ENCODE measurements at places on chromosomes 3 and 15. TPM values are rescaled to one million over a fixed set of nuclear protein-coding genes. Genes with fewer than 3 reads are reported as not detected.

Gene C3orf85
- not detected for total RNA-seq

Gene CTXND1
- total RNA-seq, result not detected

Gene CPNE9
- 4.4 TPM for total RNA-seq

DNA sequence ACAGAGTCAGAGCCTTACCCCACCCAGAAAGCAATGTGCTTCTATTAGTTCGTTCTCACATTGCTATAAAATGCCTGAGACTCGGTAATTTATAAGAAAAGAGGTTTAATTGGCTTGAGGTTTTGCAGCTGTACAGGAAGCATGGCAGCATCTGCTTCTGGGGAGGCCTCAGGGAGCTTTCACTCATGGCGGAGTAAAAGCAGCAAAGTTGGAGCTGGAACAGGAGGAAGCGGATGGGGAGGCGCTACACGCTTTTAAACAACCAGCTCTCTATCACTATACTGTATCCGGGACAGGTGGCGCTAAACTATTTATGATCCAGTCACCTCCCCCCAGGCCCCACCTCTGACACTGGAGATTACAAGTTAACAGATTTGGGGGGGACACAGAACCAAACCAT, 176.3 kb upstream of the BHLHE40 start:
- no peak for DNase-seq

GRCh38 chr3:68535782-68536181, 396.6 kb downstream of the TAFA4 start:
- no peak for DNase-seq

DNA sequence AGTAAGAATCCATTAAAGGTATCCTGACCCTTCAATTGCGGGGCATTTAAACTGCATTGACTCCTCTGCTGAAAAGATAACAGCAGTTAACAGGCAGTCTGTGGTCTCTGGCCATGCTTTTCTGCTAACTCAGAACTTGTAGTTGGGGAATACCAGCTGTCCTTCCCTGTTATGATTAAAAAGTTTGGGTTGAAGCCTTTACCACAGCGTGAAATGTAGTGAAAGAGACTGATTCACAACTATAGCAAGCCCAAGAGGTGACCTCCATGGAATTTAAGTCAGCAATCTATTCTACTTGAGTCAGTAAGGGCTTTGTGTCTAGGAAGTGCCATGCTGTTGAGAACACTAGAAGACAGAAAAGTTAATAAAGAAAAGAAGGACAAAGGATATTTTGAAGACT, 1037.3 kb downstream of the SI start:
- DNase-seq, result no peak

DNA sequence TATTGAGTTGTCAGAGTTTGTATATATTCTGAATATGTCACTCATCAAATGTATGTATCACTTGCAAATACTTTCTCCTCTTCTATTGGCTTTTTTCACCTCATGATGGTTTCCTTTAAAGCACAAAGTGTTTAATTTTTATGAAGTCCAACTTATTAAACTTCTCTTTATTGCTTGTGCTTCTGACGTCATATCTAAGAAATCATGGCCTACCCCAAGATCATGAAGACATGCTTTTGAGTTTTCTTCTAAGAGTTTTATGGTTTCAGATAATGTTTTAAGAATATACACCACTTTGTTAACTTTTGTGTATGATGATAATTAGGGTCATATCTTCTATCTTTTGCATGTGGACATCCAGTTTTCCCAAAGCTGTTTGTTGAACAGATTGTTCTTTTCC, 417.2 kb upstream of the ATP10A start:
- no peak for DNase-seq

GRCh38 chr3:27666708-27667107, 55.4 kb downstream of the EOMES start:
- peak; percentile 79 for DNase-seq

DNA sequence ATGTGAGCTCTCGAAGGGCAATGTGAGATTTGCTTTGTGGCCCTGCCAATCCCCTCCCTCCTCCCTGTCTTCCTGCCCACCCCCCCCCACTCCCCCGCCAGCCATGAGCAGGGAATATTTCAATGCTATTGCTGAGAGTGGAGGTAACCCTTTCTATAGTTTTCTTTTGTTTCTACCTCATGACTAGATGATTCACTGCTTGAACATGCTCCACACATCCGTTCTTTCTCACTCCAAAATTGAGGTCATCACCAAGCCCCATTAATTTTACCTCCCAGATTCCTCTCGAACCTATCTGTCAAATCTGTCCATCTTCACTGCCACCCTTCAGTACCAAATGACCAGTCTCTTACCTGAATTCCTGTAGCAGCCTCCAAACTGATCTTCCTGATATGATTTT, 12.2 kb downstream of the ZNF774 start:
- DNase-seq, result no peak

GRCh38 chr15:101543926-101544612, 54.6 kb upstream of the PCSK6 start:
- no peak for DNase-seq

All from H1 (cell line).